ENCODE measurements at places on chromosomes 2 and 18. TPM values are rescaled to one million over a fixed set of nuclear protein-coding genes. Genes with fewer than 3 reads are reported as not detected.

The FBXO48 gene
- total RNA-seq = 2.7 TPM

The ANKRD29 gene
- total RNA-seq = 6.3 TPM

The EMILIN1 gene
- total RNA-seq = 140 TPM

The RAB6D gene
- total RNA-seq = not detected

The SFXN5 gene
- 17.6 TPM for total RNA-seq

The QPCT gene
- total RNA-seq = 211 TPM

The B3GNT7 gene
- 52.2 TPM for total RNA-seq

The TGFA gene
- 0.81 TPM for total RNA-seq

The KIF5C gene
- 17.3 TPM for total RNA-seq

- H3K27ac ChIP-seq = no peak overlapping the region
- no peaks in the 10 kb centered on the region for H3K27me3 ChIP-seq
These were observed 102.9 kb downstream of the SLC39A10 start for GRCh38 chr2:195759877-195760276.

- H3K27me3 ChIP-seq = no peaks in the 10 kb centered on the region
- DNase-seq = no peak
- no peaks in the 10 kb centered on the region for H3K4me1 ChIP-seq
- H3K4me3 ChIP-seq = no peak overlapping the region
- no peaks in the 10 kb centered on the region for H3K36me3 ChIP-seq
- no peak overlapping the region for H3K27ac ChIP-seq
These were observed 22.4 kb upstream of the SSB start for GRCh38 chr2:169776252-169776761.

GRCh38 chr2:167749016-167749415, 498.4 kb downstream of the STK39 start:
- H3K4me1 ChIP-seq = no peaks in the 10 kb centered on the region
- no peak overlapping the region for H3K4me3 ChIP-seq
- no peak overlapping the region for H3K27ac ChIP-seq

DNA sequence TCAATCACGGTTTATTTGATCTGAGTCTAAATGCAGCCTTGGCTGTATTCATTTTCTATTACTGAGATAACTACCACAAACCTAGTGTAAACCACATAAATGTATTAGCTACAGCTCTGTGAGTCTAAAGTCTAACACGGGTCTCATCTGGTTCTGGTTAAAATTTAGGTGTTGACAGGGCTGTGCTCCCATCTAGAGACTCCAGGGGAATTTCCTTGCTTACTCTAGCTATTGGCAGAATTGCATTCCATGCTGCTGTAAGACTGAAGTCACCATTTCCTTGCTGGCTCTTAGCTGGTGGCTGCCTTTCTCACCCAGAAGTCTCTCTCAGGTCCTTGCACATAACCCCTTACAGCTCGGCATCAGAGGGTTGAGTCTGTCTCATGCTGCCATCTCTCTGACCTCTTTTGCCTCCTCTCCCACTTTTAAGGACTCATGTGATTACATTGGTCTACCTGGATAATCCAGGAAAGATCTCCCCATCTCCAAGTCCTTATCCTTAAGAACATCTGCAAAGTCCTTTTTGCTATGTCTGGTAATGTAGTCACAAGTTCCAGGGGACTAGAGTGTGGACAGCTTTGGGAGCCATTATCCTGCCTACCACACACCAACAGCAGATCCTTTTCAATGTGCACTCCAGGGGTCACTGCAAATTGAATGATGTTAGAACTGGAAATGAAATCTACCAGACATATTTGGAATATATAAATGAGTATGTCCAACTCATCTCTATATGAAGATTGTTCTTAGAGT, 207.0 kb upstream of the AGAP1 start:
- no peak overlapping the region for H3K4me3 ChIP-seq
- H3K27me3 ChIP-seq = peaks cover 3% of the 10 kb centered on the region
- H3K4me1 ChIP-seq = no peaks in the 10 kb centered on the region

GRCh38 chr2:55163274-55163721, 68.8 kb downstream of the CLHC1 start:
- H3K27me3 ChIP-seq = no peaks in the 10 kb centered on the region
- DNase-seq = peak; percentile 22
- no peak overlapping the region for H3K4me3 ChIP-seq
- no peak overlapping the region for H3K27ac ChIP-seq

DNA sequence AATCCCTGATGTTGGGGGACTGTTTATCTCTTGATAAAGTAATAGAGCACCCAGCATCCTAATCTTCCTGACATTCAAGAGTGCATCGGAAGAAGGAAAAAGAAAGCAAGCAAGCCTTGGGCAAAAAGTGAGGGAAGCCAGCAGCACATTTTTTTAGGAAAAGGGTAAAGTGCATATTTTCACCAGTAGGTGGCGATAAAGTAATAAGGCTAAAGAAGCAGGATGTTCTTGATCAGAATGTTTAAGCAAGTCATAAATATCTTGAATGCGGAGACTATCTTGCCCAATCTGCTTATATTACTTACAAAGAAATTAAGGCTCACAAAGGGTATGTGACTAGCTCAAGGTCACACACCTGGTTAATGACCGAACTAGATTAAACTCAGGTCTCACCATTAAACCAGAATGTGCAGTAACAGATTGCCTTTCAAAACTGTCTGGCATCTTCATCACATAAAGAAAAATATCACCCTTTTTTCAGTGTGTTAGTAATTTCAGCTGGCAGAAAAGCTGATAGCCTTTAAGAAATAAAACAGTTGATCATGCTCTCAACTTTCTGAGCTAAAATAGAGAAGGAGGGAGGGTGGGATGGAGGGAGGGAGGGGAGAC, 83.8 kb downstream of the VIT start:
- H3K27me3 ChIP-seq = peaks cover 4% of the 10 kb centered on the region
- H3K27ac ChIP-seq = no peak overlapping the region
- H3K4me3 ChIP-seq = no peak overlapping the region
- H3K36me3 ChIP-seq = no peaks in the 10 kb centered on the region
- no peaks in the 10 kb centered on the region for H3K4me1 ChIP-seq

- peaks cover 9% of the 10 kb centered on the region for H3K4me1 ChIP-seq
- H3K36me3 ChIP-seq = no peaks in the 10 kb centered on the region
- peak; percentile 13 for DNase-seq
- no peak overlapping the region for H3K27ac ChIP-seq
- H3K27me3 ChIP-seq = no peaks in the 10 kb centered on the region
These were observed 102.3 kb downstream of the MAPK4 start for GRCh38 chr18:50662177-50662576.

- H3K27ac ChIP-seq = peak overlapping the region; percentile 50
- no peak overlapping the region for H3K4me3 ChIP-seq
- H3K27me3 ChIP-seq = no peaks in the 10 kb centered on the region
- H3K36me3 ChIP-seq = no peaks in the 10 kb centered on the region
- DNase-seq = no peak
These were observed 37.7 kb downstream of the HS1BP3 start for GRCh38 chr2:20612925-20613916.

DNA sequence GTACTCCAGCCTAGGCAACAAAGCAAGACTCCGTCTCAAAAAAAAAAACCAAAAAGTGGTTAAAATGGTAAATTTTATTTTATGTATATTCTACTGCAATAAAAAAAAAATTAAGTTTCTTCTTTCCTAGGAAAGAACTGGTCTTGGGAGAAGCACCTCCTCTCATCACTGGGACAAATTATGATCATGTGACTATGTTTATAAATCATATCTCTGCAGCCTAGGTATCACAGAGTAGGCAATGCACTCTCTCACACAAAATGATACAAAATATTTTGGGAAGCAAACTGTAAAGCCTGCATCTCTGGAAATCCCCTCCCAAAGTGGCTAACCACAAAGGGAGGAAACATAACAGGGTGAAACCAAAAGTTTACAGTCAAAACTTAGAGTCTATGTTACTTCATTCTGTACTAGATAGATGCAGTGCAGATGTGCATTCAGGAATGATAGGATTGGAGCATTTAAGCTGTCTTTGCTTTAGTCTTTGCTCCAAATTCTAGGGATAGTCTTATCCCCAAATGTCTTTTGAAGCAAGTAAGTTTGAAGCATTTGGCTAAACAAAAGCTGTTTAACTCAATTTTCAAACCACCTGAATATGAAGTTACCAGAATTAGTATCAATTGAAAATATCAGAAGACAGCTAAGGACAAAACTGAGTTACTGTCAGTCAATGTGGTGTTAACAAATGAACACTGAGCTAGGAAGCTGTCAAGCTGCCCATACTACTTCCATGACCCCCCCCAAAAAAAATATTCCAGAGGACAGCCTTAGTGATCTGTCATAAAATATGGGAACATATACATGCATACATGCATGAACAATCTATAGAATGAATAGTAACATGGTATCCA, 21.1 kb upstream of the MALT1 start:
- no peaks in the 10 kb centered on the region for H3K36me3 ChIP-seq
- no peak overlapping the region for H3K4me3 ChIP-seq
- no peaks in the 10 kb centered on the region for H3K27me3 ChIP-seq
- H3K27ac ChIP-seq = no peak overlapping the region
- no peak for DNase-seq
- no peaks in the 10 kb centered on the region for H3K4me1 ChIP-seq

DNA sequence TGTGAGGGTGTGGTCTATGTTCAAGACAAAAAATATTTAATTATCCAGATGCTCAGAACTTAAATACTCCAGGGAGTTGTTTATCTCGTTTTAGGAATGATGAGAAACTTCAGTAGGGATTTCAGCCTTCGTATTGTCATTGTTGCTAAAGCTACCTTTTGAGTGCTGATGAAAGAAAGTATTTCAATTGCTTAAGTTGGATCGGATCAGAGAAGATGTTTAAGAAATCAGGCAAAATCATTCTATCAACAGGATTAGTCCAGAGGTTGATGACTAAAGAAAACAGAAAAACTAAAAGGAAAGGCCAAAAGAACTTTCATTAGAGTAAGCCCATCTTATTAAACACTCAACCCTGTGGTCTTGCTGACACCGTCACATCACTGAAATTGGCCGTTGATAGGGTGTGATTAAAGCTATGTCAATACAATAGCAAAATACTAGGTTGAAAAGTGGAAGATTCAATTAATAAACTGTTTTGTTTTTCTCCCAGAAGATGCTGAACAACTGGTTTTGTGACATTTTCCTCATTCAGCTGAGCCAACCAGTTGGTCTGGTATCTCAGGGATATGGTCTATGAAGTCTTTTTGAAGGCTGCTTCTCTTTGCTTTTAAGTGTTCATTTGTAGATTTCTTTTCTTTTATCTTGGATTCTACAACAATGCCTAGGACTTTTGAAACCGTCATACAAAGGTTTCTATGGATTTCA, 551.7 kb downstream of the SLC4A3 start:
- H3K4me3 ChIP-seq = no peak overlapping the region
- DNase-seq = no peak
- H3K4me1 ChIP-seq = no peaks in the 10 kb centered on the region

- no peak overlapping the region for H3K4me3 ChIP-seq
- no peak overlapping the region for H3K27ac ChIP-seq
- H3K36me3 ChIP-seq = no peaks in the 10 kb centered on the region
- H3K27me3 ChIP-seq = no peaks in the 10 kb centered on the region
These were observed 14.7 kb upstream of the MRPL33 start for GRCh38 chr2:27756544-27757498.

- H3K4me3 ChIP-seq = no peak overlapping the region
- no peaks in the 10 kb centered on the region for H3K36me3 ChIP-seq
- peak overlapping the region; percentile 47 for H3K27ac ChIP-seq
- peaks cover 22% of the 10 kb centered on the region for H3K4me1 ChIP-seq
These were observed 54.8 kb upstream of the STRN start for GRCh38 chr2:37020887-37021796.

DNA sequence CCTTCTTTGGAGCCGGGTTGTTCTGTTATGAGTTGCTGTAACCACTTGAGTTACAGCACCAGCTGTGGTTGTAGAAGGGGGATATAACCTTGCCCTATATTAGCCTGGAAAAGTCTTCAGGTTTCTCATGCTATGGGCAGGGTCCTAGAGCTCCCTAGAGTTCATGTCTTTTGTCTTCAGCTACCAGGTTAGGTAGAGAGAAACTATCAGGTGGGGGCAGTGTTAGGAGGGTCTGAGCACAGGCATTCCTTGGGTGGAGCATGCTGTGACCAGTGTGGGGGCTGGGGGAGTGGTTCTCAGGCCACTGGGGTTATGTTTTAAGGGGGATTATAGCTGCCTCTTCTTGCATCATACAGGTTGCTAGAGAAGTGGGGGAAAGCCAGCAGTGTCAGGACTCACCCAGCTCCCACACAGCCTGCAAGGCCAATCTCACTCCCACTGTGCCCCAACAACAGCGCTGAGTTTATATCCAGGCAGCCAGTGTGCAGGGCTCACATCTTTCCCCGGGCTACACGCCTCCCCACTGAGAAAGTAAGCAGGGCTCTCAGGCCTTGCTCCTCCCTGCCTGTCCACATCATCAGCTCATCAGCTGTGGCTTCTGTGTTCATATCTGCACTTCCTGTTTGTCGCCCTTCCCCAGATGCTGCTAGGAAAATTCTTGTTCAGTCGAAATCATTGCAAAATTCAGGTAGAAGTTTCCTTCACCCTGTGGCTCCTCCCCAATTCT, 133.8 kb upstream of the NRXN1 start:
- no peaks in the 10 kb centered on the region for H3K27me3 ChIP-seq
- no peak overlapping the region for H3K27ac ChIP-seq
- no peak for DNase-seq
- H3K4me3 ChIP-seq = no peak overlapping the region
- H3K36me3 ChIP-seq = no peaks in the 10 kb centered on the region

- H3K27me3 ChIP-seq = no peaks in the 10 kb centered on the region
- no peaks in the 10 kb centered on the region for H3K36me3 ChIP-seq
- no peak for DNase-seq
- no peak overlapping the region for H3K27ac ChIP-seq
- no peak overlapping the region for H3K4me3 ChIP-seq
- H3K4me1 ChIP-seq = no peaks in the 10 kb centered on the region
These were observed 273.5 kb upstream of the ATP5MC3 start for GRCh38 chr2:175454953-175455389.

DNA sequence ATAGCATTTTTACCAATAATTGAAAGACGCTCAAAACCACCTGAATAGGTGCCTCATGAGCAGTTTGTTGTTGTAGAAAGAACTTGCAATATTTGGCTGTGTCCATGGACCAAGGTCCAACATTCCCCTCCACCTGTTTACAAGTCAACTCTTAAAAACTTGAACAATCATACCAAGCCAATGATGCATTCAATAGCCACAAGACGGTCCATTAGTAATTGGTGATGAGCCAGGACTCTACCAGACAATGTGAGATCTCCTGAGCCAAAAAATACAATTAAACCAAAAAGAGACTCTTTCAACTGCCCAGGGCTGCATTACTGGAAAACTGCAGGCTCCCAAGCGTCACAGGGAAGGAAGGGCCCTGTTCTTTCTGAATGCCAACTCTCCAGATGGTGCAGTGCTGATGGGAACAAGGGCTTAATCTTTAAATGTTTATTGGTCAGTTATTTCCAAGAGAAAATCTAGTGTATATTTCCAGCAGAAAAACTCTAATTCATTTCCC, 118.8 kb upstream of the EPB41L3 start:
- H3K36me3 ChIP-seq = no peaks in the 10 kb centered on the region
- H3K4me3 ChIP-seq = no peak overlapping the region
- DNase-seq = no peak
- H3K27ac ChIP-seq = no peak overlapping the region
- no peaks in the 10 kb centered on the region for H3K4me1 ChIP-seq

DNA sequence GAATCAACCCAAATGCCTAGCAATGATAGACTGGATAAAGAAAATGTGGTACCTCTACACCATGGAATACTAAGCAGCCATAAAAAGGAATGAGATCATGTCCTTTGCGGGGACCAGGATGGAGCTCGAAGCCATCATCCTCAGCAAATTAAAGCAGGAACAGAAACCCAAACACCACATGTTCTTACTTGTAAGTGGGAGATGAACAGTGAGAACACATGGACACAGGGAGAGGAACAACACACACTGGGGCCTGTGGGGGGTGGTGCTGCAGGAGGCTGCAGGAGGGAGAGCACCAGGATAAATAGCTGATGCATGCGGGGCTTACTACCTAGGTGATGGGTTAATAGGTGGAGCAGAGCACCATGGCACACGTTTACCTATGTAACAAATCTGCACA, 8.4 kb upstream of the PID1 start:
- H3K4me3 ChIP-seq = no peak overlapping the region
- H3K4me1 ChIP-seq = no peaks in the 10 kb centered on the region
- DNase-seq = no peak
- no peaks in the 10 kb centered on the region for H3K27me3 ChIP-seq
- no peak overlapping the region for H3K27ac ChIP-seq
- H3K36me3 ChIP-seq = no peaks in the 10 kb centered on the region

Measured in adrenal gland (tissue), 19 donors.